CD4-positive, alpha-beta memory T cell (primary cell): ENCODE measurements at places on chromosomes 4 and X.

- DNase-seq, result peak; percentile 59
These were observed at the start of gene LEF1 for GRCh38 chr4:108168671-108169523. LEF1 (minus strand) TSS chr4:108168932; CDS start chr4:108167767, 1,165 bp downstream.

DNA sequence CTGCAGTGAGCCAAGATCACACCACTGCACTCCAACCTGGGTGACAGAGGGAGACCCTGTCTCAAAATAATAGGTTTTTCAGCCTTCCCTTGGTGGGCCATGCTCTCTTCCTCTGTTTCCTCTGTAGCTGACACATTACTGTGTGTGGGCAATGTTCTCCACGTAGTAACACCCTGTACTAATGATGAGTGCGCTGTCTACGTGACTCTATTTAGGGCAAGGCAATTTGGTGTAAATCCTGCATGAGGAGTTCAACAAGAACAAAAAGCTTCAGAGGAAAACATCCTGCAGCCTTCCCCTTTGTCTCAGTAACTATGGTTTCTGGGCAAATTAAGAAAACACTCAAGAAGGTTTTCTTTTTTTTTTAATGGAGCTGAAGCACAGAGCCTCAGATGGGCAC is 24.4 kb upstream of the JAKMIP1 start:
- no peak for DNase-seq

GRCh38 chr4:7887436-7887835 is 52.2 kb downstream of the AFAP1 start:
- no peak for DNase-seq

- no peak for DNase-seq
These were observed 8.8 kb downstream of the ACSL1 start for GRCh38 chr4:184816962-184817361.

DNA sequence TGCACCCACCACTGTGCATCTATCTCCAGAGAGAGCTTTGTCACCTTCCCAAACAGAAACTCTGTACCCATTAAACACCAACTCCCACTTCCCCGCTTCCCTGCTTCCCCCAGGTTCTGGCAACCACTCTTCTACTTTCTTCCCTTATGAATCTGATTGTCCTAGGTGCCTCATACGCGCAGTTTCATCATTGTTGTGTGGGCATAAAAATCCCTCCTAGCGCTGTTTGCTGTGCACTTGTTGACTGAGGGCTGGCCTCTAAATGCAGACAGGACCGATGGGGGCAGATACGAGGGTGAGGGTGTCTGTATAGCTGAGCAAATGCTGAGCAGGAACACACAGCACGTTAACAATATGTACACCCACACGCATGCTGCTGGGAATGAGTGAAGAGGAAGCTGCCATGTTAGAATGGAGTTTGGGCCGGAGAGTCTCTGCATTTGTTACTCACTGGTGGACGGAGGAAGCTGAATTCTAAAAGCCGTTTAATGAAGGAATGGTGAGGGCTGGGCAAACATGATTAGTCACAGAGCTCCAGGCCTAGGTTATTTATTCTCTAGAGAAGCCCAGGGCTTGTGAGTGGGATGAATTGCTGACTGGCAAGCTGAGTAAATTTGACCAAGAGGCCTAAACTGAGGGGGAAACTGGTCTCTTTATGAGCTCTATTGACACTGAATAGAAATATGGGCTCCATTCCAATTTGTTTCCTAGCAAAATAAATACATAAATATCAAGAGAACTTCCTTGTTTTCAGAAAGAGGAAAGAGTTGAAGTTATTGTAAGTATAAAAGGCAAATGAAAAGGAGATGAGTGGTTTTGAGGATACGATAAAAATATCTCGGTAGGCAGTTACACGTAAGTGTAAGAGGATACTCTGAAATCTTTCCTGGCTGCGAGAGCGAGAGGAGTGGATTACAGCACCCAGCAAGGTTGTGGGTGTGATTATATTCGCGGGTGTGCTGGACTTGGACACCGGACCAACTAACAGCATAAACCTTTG is 95.9 kb upstream of the RPS6KA3 start:
- no peak for DNase-seq
